ENCODE measurements at places on chromosomes 4 and X. TPM values are rescaled to one million over a fixed set of nuclear protein-coding genes. Genes with fewer than 3 reads are reported as not detected.

- no peak overlapping the region for H3K27ac ChIP-seq
- H3K27me3 ChIP-seq: peaks cover 27% of the 10 kb centered on the region
- no peak overlapping the region for H3K4me3 ChIP-seq
- H3K36me3 ChIP-seq: no peaks in the 10 kb centered on the region
- DNase-seq: no peak
- H3K4me1 ChIP-seq: no peaks in the 10 kb centered on the region
These were observed 94.1 kb upstream of the WDR17 start for GRCh38 chr4:175971388-175972179.

GRCh38 chr4:87971866-87972265 is 3.6 kb upstream of the SPP1 start:
- no peak overlapping the region for H3K27ac ChIP-seq
- H3K27me3 ChIP-seq: peaks cover 6% of the 10 kb centered on the region
- no peaks in the 10 kb centered on the region for H3K36me3 ChIP-seq
- H3K4me1 ChIP-seq: peaks cover 14% of the 10 kb centered on the region
- DNase-seq: no peak

GRCh38 chrX:109742722-109743121 is 9.7 kb upstream of the ACSL4 start:
- no peaks in the 10 kb centered on the region for H3K27me3 ChIP-seq
- no peak for DNase-seq
- H3K4me3 ChIP-seq: no peak overlapping the region

DNA sequence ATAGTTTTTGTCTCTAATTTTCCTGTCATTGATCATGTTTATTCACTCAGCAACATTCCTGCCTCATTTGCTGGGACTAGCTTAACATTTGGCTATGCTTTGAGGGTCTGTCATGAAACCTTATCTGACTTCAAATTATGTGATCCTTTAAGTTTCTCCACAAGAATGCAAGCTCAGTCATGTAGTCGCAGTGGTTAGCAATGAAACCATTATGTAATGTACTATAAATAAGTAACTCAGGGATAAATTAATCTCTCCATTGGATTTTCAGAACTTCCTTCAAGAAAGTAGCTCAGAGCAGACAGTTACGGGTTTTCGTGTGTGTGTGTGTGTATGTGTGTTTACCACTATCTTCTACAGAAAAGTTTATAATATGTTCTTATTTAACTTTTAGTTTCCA is 993.6 kb downstream of the ADGRL3 start:
- no peaks in the 10 kb centered on the region for H3K36me3 ChIP-seq
- peaks cover 19% of the 10 kb centered on the region for H3K4me1 ChIP-seq
- DNase-seq: no peak
- H3K4me3 ChIP-seq: no peak overlapping the region
- H3K27ac ChIP-seq: no peak overlapping the region

GRCh38 chr4:39524161-39524957 is 2.9 kb downstream of the UGDH start:
- peaks cover 1% of the 10 kb centered on the region for H3K36me3 ChIP-seq
- peak overlapping the region; percentile 95 for H3K4me3 ChIP-seq
- peak overlapping the region; percentile 97 for H3K27ac ChIP-seq
- peaks cover 60% of the 10 kb centered on the region for H3K4me1 ChIP-seq
- H3K27me3 ChIP-seq: no peaks in the 10 kb centered on the region

- peaks cover 24% of the 10 kb centered on the region for H3K4me1 ChIP-seq
- peaks cover 1% of the 10 kb centered on the region for H3K36me3 ChIP-seq
- no peak overlapping the region for H3K27ac ChIP-seq
- no peak overlapping the region for H3K4me3 ChIP-seq
- H3K27me3 ChIP-seq: no peaks in the 10 kb centered on the region
- DNase-seq: no peak
These were observed 24.0 kb downstream of the UNC5C start for GRCh38 chr4:95524729-95525128.

The GAB3 gene
- total RNA-seq: 2.0 TPM

The APOOL gene
- total RNA-seq: 23.6 TPM

All from chondrocyte (in vitro differentiated cells).